A549 (cell line): ENCODE measurements at places on chromosomes 4 and X. TPM values are rescaled to one million over a fixed set of nuclear protein-coding genes. Genes with fewer than 3 reads are reported as not detected.
A peak's percentile ranks its signal among the peaks of the same experiment; 100 is the strongest.

DNA sequence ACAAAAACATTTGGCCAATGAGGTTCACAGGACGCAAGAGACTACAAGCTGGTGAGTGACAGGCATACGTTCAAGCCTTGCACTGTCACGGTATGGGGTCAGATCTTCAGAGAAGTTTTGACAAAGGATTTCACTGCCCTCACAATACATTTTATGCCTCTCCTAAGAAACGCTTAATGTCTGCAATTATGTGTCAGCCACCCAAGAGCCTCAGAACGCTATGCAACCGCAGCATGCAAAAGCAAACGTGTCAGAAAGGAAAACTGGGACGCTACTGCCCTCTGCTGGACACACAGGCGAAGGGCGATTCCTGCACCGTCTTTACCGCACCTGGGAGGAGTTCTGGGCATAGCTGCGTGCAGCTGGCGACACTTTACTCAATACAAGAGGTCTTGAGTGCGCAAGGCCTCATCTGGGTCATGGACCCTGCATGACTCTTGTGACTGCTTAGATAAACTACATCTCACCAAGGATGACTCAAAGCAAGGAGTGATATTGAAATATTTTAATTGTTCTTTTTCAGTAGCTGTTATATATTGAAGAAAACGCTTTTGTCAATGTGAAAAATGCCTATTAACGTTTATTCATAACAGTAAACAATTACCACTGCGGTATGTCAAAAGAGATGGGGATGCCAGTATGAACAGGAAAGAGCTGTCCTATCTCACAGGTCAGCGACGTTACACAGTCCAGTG, 147.6 kb upstream of the FRG1 start:
- DNase-seq = peak; percentile 33

DNA sequence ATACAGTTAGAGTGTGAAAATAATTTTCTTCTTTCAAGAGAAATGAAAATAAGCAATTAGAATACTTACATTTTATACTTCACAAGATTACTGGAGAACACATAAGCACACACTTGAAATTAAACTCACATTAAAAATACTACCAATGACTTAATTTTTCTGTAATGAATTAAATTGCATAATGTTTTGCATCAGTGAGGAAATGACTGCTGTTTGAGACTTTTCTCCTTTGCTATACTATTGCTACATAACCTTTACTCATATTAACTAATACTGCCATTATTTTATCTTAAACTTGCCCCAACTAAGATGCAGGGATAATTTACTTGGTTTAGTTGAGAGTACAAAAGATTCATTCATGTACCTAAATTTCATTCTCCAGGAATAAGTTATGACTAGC, 590.9 kb downstream of the ARAP2 start:
- DNase-seq = no peak

DNA sequence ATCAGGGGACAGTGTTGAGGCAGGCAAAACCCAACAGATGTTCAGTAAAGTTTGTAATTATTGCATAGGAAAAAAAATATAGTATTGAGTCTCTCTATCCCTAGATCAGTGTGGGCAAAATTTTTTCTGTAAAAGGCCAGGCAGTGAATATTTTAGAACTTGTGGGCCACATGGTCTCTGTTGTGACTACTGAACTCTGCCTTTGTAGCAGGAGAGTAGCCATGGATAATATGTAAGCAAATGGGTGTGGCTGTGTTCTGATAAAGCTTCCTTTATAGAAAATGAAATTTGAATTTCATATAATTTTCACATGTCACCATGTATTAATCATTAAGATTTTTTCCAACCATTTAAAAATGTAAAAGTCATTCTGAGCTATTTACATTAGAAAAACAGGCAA, 193.1 kb downstream of the MID1 start:
- no peak for DNase-seq

DNA sequence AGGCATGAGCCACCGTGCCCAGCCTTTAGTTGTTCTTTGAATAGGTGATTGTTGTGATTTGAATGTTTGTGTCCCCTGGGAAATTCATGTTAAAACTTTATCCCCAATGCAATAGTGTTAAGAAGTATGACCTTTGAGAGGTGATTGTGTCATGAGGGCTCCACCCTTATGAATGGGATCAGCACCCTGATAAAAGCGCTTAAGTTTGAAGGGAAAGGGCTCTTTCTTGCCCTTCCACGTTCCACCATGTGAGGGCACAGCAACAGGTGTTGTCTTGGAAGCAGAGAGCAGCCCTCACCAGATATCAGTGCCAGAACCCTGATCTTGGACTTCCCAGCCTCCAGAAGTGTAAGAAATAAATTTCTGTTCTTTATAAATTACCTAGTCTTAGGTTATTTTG, 33.7 kb upstream of the RP2 start:
- peak; percentile 55 for DNase-seq

- no peak for DNase-seq
These were observed at the start of gene GABRA4 for GRCh38 chr4:46993075-46994006. TSS of gene GABRA4 (minus strand) at chr4:46993581. CDS start at chr4:46993424, 157 bp downstream.

- DNase-seq = no peak
These were observed 374.2 kb upstream of the F9 start for GRCh38 chrX:139156356-139156755.

GRCh38 chrX:16320765-16321355, 153.6 kb downstream of the MAGEB17 start:
- DNase-seq = peak; percentile 2

DNA sequence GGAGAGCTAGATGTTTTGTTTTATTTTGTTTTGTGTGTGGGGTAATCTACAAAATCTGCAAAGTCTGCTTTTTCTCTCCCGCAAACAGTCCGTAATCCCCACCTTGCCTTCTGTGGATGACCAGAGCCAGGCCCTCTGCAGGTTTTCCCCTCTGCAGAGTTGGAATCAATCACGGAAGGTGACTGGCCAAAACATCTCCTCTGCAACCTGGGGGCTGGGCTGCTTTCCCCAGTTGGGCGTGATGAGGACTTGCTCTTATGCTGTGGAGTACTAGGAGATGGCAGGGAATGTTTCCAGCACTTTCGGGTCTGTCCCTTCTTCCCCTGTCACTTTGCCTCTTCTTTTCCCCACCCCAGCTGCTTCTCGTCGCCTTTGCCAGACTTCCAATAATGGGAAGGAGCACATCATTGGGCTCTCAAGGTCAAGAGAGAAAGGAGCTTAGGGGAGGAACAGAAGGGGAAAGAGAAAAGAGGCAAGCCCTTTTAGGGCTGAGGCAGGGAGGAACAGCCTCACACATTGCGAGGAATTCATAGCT, 1.1 kb downstream of the TMEM35A start:
- DNase-seq = no peak

The FGA gene
- polyA plus RNA-seq = 6.6 to 10.2 TPM (median 9.0 TPM) in 3 replicates

The CENPVL1 gene
- not detected in 3 replicates for polyA plus RNA-seq

DNA sequence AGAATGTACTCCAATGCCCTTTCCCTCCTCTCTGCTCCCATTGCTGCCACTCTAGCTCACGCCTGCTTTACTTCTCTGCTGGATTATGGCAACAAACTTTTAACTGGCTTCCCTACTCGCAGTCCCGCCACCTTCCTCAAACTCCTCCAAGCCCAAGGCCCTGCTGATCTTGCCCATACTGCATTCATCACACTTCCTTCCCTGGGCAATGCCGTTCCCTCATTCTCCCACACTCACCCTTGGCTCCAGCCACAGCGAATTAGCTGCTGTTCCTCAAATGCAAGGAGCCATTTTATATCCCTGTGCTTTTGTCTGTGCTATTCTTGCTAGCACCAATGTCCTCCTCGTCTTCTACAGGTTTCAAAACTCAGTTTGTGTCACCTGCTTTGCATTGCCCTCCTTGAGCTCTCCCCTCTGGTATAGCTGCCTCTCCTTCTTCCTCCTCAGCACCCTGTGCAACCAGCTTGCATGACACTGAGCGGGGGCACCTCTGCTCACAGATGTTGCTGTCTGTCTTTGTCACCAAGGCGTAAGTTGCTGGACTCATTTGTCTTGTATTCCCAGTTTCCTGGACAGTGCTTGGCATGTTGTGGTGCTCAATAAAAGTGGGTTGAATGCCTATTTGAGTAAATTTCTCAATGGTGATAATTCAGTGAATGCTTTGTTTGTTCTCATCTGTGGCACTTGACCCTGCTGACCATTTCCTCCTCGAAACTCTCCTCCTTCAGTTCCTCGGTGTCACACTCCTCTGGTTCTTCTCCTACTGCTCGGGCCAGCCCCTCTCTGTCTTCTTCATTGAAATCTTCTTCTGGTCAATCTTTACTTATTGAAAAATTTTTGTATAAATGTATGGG, 22.4 kb upstream of the MGST2 start:
- DNase-seq = no peak

DNA sequence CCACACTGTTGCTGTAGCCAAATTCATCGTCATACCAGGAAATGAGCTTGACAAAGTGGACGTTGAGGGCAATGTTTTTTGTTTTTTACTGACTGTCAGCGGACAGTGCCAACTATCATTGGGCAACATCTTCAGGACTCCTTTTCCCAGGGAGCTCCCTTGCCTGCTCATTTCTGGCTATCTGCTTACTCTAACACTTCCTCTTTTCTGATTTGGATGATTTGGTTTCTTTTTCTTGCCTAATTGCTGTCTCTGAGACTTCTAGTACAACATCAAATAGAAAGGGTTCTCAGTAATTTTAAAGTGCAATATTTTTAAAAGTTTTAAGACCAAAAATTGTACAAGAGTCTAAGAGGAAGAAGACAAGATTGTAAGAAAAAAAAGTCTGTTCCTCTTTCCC, 92.0 kb upstream of the KLHL4 start:
- DNase-seq = no peak

The SOWAHB gene
- 0.03 to 0.08 TPM (median 0.04 TPM) in 3 replicates for polyA plus RNA-seq

GRCh38 chr4:85968945-85969819, 390.7 kb downstream of the MAPK10 start:
- DNase-seq = peak; percentile 18

DNA sequence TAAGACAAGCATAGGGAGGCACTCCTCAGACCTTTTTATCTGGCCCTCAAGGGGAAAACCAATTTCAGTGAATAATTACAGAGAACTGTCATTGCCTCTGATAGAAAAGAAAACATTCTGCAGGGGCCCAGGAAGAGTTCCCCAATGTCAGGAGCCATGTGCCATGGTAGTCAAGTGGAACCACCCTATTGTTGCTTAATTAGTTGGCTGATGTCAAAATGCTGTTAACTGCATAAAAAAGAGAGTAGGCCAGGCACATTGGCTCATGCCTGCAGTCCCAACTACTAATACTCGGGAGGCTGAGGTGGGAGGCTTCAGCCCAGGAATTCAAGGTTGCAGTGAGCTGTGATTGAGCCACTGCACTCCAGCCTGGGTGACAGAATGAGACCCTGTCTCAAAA, 28.6 kb upstream of the OGT start:
- no peak for DNase-seq

The NOX1 gene
- 0.07 TPM in 1 of 3 replicates, not detected in the others for polyA plus RNA-seq

The SLC25A6 gene
- 439 to 448 TPM (median 446 TPM) in 3 replicates for polyA plus RNA-seq

DNA sequence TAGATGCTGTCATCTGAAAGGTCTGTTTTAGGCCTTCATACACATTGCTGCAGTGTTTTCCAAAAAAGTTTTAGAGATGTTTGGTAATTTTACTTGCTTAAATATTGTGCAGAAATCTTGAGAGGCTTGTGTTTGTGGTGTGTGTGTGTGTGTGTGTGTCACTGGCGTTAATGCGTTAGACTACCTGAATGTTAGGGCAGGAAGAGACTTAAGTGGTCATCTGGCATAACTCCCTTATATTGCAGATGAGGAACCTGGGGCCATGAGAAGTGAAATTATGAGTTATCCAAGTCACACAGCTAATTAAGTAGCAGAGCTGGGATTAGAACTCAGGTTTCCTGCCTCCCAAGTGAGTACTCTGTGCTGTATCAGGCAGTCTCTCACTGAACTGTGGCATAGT, 1.4 kb downstream of the LSM6 start:
- no peak for DNase-seq

The ERAS gene
- polyA plus RNA-seq = 0.06 to 0.07 TPM in 2 of 3 replicates, not detected in the other

The ADH7 gene
- polyA plus RNA-seq = not detected in 3 replicates

GRCh38 chr4:172996571-172997216, 171.9 kb upstream of the GALNT7 start:
- peak; percentile 42 for DNase-seq
